ENCODE measurements at places on chromosomes 7 and 10.

- DNase-seq = no peak
These were observed 371.7 kb downstream of the ZNF716 start for GRCh38 chr7:57821438-57822382.

- DNase-seq = no peak
These were observed 338.2 kb upstream of the PFKP start for GRCh38 chr10:2729197-2729596.

GRCh38 chr7:130426564-130426963, 14.3 kb downstream of the CEP41 start:
- DNase-seq = no peak

- no peak for DNase-seq
These were observed 23.2 kb downstream of the POR start for GRCh38 chr7:75937958-75938786.

- DNase-seq = no peak
These were observed 136.8 kb upstream of the YAE1 start for GRCh38 chr7:39429421-39429820.

DNA sequence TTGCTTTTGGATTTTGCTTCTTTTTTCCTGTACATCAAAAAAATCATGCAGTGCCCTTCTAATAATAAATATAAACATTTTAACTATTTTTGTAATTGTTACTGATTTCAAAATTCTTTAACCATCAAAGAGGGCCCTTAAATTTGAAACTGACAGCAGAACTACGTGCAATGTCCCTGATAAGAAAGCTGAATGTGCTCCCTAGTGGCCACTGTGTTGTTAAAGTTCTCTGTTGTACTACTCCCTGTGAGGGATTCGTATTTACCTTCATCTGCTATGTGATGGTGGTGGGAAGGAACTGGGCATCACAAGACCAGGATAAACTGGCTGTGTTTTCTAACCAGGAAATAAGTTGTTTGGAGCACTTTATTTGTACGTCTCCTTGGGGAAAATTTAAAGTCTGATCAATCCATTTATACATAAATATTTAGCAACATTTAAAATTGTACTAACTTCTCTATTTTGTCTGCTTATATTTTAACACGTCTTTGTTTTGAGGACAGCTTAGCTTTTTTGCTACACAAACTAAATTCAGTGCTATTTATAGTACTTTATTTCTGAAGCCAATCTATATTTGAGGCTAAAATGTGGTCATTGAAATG, 322.4 kb downstream of the HGF start:
- no peak for DNase-seq

GRCh38 chr10:132172091-132173066, 14.4 kb upstream of the DPYSL4 start:
- no peak for DNase-seq

DNA sequence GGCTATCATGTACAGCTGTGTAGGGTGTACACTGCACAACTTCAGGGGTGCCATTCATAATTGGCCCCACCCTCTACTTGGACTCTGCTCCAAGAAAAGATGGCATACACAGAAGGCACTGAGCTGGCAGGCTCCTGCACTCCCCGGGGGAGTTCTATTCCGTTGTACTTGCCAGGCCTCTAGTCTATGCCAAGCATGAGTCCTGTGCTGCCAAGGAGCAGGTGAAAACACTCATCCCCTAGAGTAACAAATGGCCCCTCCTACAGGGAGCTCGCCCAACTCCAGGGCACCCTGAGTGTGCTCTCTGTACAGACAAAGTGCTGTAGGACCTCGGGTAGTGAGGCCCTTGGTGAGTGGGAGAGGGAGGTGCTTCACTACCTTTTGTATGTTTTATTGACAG, 127.2 kb downstream of the SLIT1 start:
- DNase-seq = no peak

DNA sequence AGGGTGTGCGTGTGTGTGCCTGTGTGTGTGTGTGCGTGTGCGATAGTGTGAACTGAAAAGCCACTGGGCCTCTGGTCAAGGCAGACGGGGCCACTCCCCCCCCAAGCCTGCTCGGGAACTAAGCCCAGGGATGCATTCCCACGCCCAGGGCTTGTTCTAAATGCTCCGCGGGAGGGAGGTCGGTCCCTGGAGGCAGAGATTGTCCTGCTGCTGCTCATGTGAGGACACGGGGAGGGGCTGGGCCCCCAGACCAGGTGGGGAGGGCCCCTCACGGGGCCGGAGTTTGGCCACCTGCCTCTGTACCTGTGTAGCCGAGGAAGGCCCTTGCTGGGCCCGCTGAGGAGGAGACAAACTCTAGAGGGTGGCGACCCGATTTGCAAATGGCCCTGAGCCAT, 93.9 kb downstream of the PDGFA start:
- DNase-seq = no peak

- DNase-seq = no peak
These were observed 36.3 kb downstream of the SLC25A13 start for GRCh38 chr7:96285579-96285978.

- DNase-seq = no peak
These were observed 2.8 kb downstream of the CLCN1 start for GRCh38 chr7:143318661-143319060.

GRCh38 chr7:43931346-43931745, 5.1 kb downstream of the UBE2D4 start:
- DNase-seq = no peak

- DNase-seq = no peak
These were observed 188.5 kb downstream of the ZMYND11 start for GRCh38 chr10:323651-324293.

- no peak for DNase-seq
These were observed 152.9 kb downstream of the MAGI2 start for GRCh38 chr7:79300573-79300972.

- no peak for DNase-seq
These were observed 73.4 kb upstream of the LAMB4 start for GRCh38 chr7:108203537-108203936.

DNA sequence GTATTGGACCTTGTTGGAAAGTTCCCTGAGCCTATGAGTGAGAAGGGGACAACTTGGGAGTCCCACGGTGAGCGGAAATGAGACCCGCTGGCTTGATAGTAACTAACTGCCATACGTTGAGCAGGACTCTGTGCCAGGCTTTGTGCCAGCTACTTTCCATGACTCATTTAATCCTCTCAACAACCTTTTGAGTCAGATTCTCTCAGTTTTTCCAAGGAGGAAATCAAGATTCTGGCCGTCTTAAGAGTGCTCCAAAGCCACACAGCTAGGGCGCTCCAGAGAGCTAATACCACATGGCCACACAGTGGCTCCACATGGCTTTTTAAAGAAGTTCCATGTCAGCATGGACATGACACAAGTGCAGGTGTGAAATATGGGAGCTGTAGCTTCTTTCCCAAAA, 55.7 kb downstream of the NOD1 start:
- no peak for DNase-seq

- DNase-seq = no peak
These were observed 181.7 kb upstream of the SLC25A13 start for GRCh38 chr7:96503597-96503996.

GRCh38 chr7:137032436-137032835, 164.0 kb downstream of the CHRM2 start:
- DNase-seq = no peak

- no peak for DNase-seq
These were observed 13.1 kb upstream of the CFAP46 start for GRCh38 chr10:132955479-132955878.

- no peak for DNase-seq
These were observed 227.7 kb downstream of the CUX1 start for GRCh38 chr7:102044984-102045673.

- DNase-seq = no peak
These were observed 96.3 kb upstream of the DDC start for GRCh38 chr7:50661345-50662040.

DNA sequence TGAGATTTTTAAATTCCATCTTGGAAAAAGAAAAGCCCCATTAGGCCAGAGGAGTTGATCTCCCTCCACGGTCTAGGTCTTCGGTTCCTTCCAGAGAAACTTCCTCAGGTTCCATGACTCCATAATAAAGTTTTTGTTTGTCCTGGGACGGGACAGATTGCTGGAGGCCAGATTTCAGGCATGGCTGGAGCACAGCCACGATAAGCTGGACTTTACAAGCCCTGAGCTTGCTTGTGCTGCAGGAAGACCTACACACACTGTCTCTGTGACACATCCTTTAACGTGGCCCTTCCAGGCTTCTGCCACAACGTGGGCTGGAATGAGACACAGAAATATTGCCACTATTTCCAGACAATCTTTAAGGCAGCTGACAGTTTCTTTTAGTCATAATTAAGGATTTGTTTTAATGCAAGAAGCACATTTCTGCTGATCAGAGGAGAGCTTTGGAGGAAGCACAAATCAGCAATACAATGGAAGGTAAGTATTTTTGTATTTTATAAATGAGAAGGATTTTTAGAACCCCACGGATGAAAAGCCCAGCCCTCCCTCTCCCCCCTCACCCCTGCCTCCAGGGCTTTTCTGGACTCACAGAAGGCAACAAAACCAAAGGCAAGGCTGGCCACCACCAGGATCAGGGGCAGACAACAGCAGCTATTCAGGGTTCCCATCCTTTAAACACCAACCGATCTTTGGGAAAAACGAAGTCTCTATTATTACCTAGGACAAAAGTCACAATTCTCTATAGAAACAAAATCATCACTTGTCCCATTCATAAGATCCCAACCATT, 6.5 kb downstream of the CTBP2 start:
- DNase-seq = no peak

GRCh38 chr7:144028547-144028946, 20.2 kb upstream of the OR2A5 start:
- no peak for DNase-seq

- peak; percentile 8 for DNase-seq
These were observed 42.7 kb upstream of the DPYSL4 start for GRCh38 chr10:132144086-132144485.

DNA sequence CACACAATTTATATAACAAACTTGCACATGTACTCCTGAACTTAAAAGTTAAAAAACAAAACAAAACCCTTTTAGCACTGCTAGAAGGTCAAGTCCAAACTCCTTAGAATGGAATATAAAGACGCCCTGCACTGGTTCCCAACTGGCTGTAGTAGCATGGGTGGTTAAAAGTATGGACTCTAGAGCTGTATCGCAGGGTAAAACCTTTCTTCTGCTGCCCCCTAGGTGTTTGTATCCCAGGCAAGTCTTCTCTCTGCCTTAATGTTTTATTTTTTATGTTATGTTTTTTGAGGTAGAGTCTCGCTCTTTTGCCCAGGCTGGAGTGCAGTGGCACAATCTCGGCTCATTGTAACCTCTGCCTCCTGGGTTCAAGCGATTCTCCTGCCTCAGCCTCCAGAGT, 35.2 kb downstream of the LSMEM1 start:
- no peak for DNase-seq

DNA sequence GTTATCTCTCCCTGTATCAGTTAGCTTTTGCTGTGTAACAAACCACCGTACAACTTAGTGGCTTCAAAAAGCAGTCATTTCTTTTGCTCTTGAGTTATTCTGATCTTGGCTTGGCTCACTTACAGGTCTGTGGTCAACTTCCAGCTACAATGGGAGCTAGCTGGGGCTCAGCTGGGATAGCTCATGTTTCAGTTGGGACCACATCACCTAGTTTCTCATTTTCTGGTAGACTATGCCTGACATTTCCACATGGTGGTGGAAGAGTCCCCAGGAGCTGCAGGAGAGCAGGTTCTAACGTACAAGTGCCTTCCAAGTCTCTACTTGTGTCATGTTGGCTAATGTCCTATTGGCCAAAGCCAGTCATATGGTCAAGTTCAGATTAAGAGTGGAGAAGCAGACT, 25.8 kb upstream of the PIP4K2A start:
- DNase-seq = no peak

DNA sequence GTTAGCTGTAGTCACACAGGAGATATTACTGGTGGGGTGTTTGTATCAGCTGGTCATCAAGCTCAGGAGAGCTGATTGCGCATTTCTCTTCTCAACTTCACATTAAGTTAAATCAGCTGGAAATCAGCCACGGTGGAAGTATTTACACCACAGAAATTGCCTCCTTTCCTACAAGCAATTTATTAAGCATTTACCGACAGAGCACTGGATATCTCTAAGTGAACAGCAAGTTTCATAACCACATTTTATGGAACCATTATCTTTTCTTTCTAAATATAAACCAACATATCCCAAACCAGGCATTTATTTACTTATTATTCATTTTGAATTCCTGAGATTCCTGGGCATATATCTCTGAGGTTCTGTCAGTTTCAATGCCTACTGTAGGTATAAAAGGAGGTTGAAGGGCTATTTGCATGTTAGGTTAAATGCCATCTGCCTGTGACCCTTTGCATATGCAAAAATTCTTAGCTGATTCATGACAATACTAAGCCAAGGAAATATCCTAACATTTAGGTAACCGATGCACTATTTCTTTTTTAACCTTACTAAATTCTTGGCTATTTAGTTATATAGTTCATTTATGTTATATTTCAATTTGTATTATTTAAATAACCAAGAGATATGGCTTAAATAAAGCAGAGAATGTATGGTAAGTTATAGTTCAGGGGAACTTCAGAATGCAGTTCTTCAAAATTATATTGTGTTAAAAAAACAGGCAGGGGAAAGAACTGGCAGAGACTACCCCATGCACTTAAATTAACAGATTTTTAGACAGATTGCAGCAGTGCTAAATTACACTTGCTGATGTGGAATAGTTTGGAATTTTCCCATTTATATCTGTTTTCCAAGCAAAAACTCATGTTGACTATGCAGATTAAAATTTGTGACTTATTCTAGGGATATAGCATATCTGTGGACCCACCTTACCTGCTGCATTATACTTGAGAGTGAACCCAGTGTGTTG, 56.8 kb downstream of the DYNC1I1 start:
- DNase-seq = no peak

DNA sequence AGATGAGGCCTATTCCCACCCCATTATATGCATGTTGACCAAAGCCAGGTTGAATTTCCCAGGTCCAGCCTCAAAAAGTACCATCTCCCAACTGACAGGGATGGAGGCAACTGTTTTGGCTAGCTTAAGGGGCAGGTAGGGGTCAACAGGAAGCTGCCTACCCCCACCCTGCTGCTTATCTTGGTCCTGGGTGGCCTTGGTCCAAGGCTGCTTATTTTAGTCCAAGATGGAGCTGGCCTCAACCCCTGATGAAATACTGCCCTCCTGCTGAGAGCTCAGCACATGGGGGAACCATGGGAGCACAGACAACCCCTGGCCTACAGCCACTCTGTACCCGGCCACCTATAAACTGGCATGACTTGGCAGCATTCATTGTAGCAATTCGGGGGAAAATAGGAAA, 23.1 kb downstream of the MYO1G start:
- no peak for DNase-seq
